Amniotic epithelial cell (primary cell): ENCODE measurements at places on chromosomes 1 and 21.

GRCh38 chr1:110011527-110012041 lies 22.8 kb upstream of the STRIP1 start:
- DNase-seq = peak; percentile 68

DNA sequence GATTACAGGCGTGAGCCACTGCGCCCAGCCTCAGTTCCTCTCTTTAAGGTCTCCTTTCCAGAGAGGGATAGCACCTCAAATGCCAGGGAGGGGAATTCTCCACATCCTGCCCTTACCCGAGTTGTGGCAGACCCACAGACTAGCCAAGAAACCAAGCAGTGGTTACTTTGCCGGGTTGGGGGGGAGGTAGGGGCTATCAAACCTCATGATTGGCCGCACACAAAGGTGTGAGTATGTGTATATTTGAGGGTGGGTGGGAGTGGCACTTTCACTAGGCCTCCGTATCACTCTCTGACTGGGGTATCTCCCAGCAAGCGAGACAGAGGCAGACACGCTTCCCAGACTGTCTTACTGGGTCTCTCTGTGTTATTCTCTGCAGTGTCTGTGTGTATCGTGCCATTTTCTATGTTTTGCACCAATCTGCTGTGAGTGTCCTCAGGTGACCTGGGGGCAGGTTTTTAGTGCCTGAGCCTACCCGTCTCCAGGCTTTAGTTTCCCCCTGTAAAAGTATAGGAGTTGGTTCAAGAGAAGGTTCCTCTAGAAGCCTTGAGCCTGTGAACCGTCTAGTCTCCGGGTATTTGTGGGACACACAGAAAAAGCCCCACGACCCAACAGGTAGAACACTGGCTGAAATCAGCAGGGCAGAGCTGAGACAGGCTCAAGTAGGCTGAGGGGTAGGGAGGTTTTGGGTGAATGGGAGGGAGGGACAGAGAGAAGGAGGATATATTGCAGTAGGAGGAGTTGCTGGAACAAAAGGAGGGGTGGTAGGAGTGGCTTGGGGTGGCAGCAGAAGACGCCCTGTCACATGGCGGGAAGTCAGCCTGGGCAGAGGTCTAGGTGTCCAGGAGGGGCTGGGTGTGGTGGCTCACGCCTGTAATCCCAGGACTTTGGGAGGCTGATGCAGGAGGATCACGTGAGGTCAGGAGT lies 10.3 kb downstream of the LMNA start:
- no peak for DNase-seq

GRCh38 chr1:18937539-18937938 lies 18.9 kb downstream of the IFFO2 start:
- no peak for DNase-seq

GRCh38 chr1:149903836-149904491 lies 4.6 kb downstream of the BOLA1 start:
- no peak for DNase-seq

DNA sequence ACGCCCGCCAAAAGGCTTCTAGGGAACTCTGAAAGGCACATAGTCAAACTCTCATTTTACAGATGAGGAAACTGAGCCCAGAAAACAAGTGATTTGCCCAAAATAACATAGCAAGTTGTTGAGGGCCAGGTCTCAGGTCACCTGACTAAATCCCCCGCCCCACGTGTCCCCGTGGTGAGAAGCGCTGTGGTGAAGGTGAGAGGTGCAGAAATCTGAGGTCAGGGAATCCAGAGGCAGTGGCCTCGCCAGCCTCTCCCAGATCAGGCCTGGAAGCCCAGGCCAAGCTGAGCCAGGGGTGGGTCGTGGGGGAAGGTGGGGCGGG lies 5.1 kb downstream of the HDGF start:
- no peak for DNase-seq

DNA sequence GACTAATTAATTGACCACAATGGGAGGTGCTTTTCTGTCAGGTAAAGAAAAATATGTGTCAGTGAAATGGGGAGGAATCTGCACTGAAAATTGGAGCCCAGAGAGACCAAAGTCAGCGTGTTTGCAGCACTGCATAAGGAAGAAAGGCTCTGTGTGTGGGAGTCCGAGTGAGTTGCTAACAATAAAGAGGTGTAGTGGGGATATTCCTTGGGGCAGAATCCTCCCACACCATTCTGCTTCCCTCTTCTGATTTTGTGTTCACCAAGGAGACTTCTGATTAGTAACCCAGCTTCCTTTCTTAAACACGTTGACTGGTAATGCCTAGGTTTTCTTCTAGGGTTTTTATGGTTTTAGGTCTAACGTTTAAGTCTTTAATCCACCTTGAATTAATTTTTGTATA lies 240.5 kb downstream of the RPS6KC1 start:
- no peak for DNase-seq
